Activated CD4-positive, alpha-beta memory T cell treated with anti-CD3 and anti-CD28 coated beads for 36 hours (primary cell): ENCODE measurements at places on chromosomes 2 and 18.

DNA sequence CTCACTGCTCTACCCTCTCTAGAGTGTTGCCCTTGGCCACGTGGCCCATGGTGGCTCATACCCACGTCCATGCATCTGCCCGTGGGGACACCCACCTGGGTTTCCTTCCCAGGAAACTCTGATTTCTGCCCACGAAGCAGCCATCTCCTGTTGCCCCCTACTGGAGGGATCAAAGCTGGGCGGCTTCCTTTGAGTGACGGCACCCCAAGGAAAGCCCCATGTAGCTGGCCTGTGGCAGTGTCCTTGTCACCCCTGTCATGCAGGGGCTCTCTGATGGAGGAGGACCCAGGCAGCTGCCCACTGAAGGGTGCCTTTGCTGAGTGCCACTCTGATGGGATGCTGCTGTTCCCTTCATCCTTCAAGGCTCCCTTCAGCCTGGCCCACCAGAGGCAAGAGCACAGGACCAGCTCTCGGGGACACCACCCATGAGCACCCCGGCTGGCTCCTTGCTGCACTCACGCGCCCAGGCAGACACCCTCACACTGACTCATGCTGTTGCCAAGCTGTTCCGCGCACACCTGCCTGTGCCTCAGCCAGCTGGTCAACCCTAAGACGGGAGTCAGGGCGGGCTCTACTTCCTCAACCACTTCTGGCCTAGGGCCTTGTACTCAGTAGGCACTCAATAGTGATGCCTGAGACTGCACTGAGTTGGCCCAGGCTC lies 101.1 kb downstream of the CTIF start:
- no peak for DNase-seq

DNA sequence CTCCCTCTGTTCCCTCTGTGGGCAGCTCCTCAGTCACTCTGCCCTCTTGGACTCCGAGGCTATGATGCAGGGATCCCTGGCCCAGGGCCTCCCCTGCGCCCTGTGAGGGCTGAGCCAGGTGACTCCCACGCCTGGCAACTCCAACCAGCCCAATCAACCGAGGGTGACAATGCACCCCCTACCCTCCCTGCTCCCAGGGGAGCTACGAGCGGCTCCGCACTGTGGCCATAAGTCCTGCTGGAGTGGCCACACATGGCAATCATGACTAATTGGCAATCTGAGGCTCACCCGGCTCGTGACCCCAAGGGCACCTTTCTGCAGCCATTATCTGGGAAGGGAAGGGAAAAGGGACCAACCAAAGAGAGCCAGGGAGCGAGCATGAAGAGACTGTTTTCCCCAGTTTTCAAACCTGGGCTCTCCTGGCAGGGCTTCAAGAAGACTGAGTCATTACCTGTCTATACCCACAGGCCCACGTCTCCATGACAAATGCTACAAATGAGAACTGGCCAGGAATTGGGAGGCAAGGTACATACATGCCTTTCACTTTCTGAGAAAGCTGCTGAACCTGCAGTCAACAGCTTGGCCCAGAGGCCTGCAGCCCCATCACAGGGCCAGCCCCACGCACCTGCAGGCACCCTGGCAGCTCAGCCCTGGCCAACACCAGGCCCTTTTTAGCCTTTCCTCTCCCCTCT lies 45.1 kb downstream of the RPL31 start:
- peak; percentile 14 for DNase-seq

DNA sequence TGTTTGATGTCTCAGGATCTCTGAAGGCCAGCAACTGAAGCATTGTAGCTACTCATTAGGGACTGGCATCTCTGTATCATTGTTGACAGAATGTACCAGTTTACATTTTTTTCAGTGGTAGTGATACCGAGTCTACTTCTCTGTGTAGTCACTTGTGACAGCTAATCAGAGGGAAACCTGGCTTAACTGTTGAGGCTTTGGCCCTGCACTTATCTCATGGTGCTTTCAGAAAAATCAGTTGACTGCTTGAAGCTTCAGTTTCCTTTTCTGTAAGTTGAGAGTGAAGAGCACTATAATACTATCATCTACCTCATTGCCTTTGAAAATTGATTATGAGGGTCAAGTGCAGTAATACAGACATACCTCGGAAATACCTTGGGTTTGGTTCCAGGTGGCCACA lies 90.0 kb downstream of the COMMD1 start:
- no peak for DNase-seq

DNA sequence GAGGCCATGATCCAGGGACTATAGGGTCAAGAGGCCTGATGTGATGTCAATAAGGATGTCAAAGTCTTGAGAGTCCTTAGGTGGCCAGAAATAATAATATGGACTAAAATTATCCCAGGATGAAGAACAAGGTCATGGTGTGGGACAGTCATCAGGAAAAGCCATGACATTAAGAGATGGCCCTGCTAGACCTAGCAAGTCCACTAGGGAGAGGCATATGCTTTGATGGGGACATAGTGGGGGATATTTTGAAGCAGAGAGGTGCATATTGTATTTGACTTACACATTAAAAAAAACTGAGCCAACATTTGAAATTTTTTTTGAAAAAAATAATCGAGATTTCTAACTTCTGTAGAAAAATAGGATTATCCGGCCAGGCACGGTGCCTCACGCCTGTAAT lies 53.3 kb upstream of the CXCR4 start:
- DNase-seq: no peak

- no peak for DNase-seq
These were observed 601.0 kb downstream of the SLC4A3 start for GRCh38 chr2:220228310-220229006.
